Spinal cord (tissue), 10 donors: ENCODE measurements at places on chromosomes 3 and 15. TPM values are rescaled to one million over a fixed set of nuclear protein-coding genes. Genes with fewer than 3 reads are reported as not detected.
A peak's percentile ranks its signal among the peaks of the same experiment; 100 is the strongest.

Gene GOLGA6A
- total RNA-seq: 0.59 TPM

Gene RASGRP1
- total RNA-seq: 4.0 TPM

DNA sequence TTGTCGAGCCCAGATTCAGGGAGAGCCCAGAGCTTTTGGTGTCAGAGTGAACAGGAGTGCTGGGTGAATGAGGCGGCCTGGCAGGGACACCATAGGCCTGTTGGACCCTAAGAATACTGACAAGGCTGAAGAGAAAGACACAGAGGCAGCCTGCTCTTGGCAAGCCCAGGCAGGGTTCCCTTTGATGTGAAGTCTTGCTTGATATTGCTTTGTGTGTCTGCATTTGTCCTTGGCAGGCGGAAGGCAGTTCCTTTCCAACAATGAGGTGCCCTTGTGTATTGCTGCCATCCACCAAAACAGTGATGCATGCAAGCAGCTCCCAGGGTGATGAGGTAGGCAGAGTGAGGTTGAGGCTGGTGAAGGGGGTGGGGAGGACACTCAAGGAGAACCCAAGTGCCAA is 152.7 kb upstream of the TSC22D2 start:
- DNase-seq: peak; percentile 40

GRCh38 chr15:51183076-51183475 is 88.4 kb upstream of the TNFAIP8L3 start:
- DNase-seq: no peak

DNA sequence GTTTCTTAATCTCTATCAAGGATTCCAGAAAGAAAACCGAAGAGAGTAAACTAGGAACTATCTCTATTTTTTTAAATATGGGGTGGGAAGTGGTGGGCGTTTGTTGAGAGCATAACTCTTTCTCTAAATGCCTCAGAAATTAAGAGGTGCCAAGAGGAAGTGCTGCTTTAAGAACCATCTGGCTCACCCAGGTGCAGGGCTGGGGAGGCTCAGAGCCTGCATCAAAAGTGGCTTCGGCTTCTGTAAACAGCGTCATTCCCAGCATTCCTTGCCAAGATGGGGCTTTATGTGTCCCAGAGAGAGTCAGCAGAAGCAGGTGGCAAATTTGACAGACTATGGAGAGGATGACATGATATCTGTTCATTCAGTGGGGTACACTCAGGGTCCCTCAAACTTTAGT is 123.3 kb upstream of the BFSP2 start:
- no peak for DNase-seq

- DNase-seq: no peak
Observed at GRCh38 chr3:130627143-130627855, 110.3 kb downstream of the COL6A6 start.

DNA sequence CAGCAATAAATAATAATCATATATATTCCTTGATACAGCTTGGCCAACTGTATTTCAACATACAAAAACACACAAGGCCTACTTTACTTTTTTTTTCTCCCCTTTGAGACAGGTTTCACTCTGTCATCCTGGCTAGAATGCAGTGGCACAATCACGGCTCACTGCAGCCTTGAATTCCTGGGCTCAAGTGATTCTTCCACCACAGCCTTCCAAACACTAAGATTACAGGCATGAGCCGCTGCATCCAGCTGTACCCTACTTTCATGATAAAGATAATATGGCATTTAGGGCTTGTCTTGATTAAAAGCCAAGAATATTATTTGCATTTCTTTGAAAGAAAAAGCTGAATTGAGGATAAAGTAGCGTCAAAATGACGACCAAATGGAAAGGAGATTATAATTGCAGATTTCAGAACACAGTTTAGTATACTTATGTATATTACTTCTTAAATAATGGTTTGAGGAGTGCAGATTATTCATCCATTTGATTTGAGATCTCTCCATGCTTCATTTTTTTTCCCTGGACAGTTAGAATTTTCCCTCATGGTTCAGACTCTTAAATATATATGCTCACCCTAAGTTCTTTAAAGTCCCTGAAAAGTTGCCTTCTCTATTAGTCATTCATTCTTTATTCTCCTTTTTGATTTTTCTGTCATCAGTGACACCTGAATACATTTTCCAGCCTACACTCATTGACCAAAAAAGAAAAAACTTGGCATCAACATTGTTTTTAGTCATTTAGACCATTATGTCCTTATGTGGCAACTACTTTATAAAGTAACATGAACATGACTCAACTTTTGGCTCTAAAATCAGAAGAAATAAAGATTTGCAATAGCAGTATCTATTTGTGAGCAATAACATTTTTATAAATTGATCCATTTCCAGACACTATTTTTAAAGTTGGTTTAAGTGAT is 48.5 kb upstream of the MLF1 start:
- no peak for DNase-seq

GRCh38 chr3:151290673-151291072 is 12.3 kb upstream of the P2RY14 start:
- no peak for DNase-seq
